ENCODE measurements at places on chromosomes 11 and 22.
A peak's percentile ranks its signal among the peaks of the same experiment; 100 is the strongest.

GRCh38 chr22:43392385-43392989, 19.3 kb upstream of the MPPED1 start:
- no peak for DNase-seq

- DNase-seq, result no peak
Observed at GRCh38 chr11:11860103-11860979, 18.6 kb downstream of the USP47 start.

DNA sequence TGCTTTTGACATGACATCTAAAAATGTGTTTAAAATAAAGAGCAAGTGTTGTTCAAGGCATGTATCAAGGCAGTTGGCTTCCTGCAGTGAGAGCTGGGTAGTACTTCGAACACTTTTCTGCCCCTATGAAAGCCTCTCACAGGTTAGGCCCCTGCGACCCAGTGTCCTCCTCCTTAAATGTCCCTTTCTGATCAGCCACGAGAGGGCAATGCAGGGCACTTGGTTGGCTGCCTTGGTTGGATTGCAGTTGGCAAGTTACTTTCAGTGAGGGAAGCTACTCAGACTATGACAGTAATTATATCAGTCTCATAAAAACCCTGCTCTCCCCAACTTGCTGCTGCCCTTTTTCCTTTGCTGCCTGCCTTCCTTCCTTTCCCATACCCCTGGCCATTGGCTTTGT, 743.8 kb downstream of the NTM start:
- no peak for DNase-seq

DNA sequence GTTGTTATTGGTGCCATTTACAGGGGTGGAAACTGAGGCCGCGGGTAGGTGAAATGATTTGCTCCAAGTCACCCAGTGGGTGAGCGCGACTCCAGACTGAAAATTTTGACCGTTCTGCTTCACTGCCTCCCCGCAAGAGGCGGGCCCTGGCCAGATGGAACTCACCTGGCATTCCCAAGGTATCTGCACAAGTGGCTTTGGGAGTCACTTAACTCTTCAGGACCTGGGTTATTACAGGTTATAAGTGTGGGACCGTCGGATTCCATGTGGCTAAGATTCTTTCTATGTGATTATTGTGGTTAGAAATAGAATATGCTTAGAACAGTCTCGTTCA, 598 bp downstream of the CABIN1 start:
- DNase-seq, result no peak

DNA sequence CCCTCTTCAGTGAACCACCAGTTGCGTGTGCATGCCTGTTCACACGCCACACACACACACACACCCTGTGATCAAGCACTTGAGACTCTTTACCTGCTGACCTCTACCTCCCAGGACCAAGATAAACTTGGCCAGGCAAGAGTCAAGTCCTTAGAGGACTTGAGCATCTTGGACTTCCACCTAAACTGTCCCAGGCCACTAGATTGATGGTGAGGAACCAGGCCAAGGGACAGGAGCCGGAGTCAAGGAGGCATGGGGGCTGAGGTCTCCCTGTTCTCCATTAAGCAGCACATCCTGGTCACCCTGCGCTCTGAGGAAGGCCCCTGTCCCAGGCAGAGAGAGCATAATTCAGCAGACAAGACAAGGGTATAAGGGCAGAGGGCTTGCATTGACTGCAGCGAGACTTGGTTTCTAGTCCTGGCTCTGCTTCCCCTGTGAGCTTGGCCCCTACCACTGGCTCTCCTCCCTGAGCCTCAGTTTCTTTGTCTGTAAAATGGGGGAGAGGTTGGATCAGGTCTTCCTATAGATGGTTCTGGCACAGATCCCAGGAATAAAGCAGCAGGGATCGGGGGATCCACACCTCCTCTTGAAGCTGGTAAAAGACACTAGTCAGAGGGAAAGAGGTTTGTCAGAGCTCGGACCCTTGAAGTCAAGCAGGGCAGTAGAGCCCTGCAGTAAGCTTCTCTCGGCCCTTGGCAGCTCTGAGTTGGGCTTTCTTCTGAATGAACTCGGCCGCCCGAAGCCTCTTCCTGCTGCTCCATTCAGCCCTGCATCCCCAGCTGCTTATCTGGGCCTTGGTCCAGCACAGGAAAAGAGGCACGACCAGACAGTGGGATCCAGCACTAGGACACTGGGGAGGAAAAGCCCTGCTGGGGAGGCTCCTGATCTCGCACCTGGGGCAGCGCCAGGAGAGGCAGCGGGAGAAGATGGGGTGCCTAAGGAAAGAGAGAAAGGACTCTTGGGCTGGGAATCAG, 2.0 kb downstream of the CREB3L1 start:
- DNase-seq, result no peak

DNA sequence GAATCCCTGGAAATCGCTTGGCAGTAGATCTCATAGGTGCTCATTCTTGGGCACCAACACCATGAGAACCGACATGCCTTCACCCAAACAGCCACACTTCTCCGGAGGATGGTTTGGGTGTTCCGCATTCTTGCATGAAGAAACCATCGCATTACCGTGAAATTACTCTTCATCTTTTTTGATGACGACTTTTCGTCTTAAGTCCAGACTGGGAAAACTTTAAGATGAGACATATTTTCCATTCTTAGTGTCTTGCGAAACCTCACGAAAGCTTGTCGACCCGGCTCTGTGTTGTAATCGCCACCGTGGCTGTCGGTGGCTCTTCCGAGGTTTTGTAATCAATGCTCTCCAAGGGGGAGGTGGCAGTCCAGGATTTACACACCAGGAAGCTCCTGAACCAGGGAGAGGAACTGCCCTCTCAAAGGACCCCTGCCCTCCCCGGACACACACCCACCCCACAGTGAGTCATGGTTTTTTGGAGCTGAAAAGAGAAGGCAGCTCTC, 1.7 kb downstream of the TOM1 start:
- DNase-seq, result no peak

GRCh38 chr11:119529063-119529845, 106.3 kb upstream of the THY1 start:
- no peak for DNase-seq

DNA sequence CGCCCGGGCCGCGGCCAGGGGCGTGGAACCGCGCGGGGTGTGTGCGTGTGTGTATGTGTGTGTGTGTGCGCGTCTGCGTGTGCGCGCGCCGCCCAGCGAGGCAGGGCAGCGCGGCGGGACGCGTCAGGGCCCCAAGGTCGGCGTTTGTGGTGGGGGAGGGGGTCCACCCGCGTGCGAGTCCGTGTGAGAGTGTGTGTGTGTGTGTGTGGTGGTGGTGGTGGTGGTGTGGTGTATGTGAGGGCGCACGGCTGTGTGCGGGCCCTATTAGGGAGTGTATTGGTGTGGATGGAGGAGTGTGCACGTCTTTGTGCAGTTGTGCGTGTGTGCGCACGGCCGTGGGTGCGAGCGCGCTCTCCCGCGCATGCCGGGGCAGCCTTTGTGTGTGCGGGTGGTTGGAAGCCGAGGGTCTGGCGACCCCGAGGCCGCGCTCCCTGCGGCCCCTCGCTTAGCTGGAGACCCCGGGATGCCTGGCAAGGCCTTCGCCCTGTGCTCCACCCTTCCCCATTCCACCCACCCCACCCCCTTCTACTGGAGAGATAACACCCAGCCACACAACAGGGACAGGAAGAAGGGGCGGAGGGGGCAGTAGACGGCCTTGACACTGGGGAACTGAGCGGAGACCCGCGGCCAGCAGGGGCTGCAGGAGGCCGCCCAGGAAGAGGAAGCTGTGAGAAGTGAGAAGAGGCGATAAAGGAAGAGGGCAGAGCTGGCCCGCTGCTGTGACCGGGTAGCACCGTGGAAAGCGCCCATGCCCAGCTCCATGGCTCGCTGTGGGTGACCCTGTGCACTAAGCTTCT, 528 bp upstream of the ARRB1 start:
- DNase-seq, result peak; percentile 18

DNA sequence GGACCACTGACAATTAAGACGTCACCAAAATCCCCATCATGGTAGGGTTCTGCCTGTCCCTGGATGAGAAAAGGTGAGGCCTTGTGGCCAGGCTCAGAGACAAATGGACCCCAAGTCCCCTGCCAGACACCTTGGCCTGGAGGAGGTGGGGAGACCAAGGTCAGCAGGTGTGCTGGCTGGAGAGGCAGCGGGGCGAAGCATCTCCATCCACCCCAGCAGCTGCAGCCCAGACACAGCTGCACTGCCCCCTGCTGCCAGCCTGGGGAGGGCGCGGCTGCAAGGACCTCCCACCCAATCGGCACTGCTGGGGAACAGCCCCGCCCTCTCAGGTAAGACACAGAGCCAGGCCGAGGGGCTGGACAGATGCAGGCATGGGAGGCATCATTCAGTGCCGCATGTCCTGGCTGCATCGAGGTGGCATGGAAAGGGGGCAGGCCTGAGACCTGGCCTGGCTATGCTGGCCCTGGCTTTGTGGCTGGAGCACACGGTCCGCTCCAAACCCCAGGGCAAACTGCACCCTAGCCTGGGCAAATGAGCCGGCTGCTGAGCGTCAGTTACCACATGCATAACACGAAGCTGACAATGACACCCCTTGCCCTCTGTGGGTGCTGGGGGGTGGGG, 12.2 kb upstream of the MFNG start:
- DNase-seq, result peak; percentile 33

DNA sequence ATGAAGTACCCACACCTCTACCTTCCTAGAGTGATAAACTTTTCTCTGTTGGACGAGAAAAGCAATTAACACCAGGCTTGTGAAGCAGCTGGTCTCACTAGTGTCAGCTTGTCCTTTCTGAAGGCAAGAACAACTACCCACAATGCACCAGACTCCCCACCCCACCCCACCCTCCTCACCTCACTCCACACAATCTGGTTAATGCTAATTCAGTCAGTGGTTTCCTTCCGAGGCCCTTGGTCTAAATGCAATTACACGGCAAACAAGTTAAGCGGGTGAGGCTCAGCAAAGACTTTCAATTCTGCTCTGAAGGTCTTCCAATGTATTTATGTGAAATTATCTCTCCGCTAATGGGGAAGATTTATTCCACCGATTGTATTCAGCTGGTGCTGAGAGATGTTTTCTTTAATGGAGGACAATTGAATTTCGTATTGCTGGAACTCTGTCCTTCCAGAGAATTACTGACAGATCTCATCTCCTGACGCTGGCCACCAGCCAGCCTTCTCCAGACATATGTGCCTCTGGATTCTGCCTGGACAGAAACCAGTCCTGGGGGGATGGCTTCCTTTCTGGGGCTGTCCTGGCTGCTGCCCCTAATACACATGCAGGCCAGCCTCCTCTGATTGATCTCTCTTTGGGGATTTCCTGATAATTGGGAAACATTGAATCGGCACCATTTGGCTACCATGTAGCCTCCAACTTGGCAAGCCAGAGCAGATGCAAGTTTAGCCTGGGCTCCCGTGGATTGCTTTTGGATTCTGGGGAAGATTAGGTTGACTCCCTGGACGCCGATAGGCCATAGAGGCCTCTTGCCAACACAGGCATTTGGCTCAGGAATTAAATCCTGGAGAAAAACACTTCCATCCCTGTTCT, 165.8 kb upstream of the NARS2 start:
- DNase-seq, result no peak

- DNase-seq, result no peak
Observed at GRCh38 chr11:61598374-61598773, 17.5 kb upstream of the SYT7 start.

DNA sequence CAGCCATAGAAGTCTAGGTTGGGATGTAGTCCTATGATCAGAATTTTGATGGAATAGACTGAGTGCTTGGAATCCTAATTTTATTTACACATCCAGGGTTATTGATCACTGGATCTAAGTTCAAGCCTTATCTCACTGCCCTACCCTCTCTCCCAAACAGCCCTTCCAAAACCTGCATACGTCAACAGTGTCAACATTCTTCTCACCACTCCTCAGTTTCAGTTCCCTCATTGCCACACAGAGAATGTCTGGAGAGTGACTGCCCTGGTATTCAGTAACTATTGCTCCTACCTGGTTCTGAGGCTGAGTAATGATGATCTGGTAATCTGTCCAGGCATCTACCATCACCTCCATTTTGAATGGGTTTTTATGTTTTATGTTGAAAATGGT, 60.0 kb downstream of the GLYATL1 start:
- DNase-seq, result no peak

- no peak for DNase-seq
Observed at GRCh38 chr11:109867784-109868183, 225.4 kb upstream of the ZC3H12C start.

DNA sequence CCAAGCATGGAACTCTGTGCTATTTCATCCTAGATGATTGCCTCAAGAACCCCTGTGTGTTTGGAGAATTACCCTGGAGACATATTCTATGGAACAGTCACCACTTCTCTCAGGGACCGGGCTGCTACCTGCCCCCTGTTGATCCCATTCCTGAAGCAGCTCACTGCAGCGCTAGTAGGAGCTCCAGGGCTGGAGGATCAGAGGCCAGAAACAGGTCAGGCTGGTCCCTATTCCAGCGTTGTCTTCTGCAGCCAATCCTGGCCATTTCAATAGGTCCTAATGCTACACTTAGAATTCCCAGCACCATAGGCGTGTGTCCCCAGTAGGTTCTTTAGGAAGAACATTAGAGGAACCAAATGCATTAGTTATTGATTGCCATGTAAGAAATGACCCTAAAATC, 48.9 kb downstream of the BTG4 start:
- DNase-seq, result no peak

DNA sequence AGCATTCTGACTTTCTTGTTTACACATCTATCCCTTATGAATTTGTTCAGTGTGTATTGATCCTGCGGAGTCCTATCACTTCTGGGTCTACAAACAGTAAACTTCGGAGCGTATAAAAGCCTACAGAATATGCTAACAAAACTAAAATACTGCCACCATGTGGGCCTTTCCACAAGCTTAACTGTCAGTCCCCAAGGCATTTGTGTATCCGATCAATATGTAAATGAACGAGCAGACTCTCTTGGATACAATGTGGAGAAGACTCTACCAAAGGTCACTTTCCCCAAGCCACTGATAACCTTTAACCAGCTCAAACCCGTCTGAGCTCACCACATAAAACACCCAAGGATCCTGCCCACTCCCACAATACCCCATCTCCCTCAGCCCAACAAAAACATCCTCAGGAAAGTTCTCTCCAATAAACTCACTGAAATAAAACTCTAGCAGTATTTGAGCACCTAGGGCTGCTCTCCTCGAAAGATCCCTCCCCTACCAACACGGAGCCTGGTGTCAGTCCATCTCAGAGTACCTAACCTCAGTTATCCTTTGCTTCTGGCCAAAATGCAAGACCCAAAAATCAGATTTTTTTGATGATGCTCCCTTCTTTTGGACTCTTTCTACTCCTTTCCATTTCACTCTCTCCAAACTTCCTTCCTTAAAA, 17.8 kb downstream of the ADA2 start:
- DNase-seq, result no peak

- peak; percentile 84 for DNase-seq
Observed at GRCh38 chr11:61679893-61680621, at the start of gene DAGLA. Gene DAGLA, plus strand, starts transcription at chr11:61680391. Its CDS starts 39,765 bp downstream, at chr11:61720156.

- no peak for DNase-seq
Observed at GRCh38 chr11:72343006-72343756, 91.2 kb downstream of the CLPB start.

GRCh38 chr11:108914211-108914610, 249.3 kb downstream of the DDX10 start:
- DNase-seq, result no peak

- no peak for DNase-seq
Observed at GRCh38 chr11:57700425-57700824, 11.6 kb downstream of the MED19 start.

DNA sequence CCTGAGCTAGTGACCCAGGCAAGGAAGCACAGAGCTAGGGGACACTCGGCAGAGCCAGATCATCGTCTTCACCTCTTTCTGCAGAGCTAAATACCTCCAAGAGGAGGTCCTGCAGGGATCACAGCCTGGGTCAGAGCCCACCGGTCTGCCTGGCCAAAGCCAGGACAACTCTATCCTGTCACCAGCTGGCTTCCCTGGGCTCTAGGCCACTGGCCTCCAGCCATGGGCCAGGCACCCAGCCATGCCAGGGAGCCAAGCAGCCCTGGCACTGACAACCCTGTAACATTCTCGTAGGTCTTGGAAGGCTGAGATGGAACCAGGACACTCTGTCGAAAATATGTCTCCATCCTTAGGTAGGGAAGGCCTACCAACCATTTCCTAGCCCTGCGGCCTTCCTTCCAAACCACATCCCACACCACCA, 270.1 kb downstream of the BUD13 start:
- DNase-seq, result no peak
